Stimulated activated CD8-positive, alpha-beta memory T cell treated with anti-CD3 and anti-CD28 coated beads, Interleukin-7, amount 100 ng/mL, for 1 hour (primary cell): ENCODE measurements at places on chromosomes 4 and X.

GRCh38 chr4:72820107-72820506, 249.4 kb downstream of the COX18 start:
- no peak for DNase-seq

DNA sequence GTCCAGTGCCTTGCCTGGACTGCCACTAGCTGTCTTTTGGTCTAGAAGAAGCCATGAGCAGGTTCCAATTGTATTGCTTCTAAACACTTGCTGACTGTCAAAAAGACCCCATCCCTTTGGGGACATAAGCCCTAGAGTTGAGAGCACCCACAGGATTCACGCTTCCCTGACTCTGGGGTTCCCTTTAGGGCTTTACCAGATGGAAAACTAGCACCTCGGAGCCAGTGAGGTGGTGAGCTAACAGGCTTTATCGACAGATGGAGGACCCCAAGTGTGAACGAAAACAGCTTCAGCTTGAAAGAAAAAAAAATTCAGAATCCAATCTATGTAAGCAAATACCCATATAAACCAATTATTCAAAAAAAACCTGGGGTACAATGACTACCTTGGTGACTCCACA, 90.8 kb downstream of the NAA11 start:
- no peak for DNase-seq

DNA sequence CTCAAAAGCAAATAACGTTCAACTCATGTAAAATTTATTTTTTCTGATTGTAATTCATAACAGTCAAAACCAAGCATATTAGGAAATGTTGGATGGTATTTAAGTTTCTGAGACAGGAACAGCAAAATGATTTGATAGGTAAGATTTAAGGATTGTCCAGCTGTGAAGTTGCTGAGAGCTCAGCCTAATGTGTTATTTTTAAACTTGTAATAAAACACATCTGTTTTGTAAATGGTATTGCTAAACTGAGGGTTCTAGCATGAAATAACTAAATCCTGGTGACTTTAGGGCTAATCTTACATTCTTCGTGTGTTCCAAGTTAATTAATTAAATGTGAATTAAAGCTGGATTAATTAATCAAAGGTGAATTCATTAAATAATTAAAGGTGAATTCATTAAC, 13.3 kb downstream of the TLR10 start:
- no peak for DNase-seq

GRCh38 chrX:9352243-9352642, 112.6 kb upstream of the TBL1X start:
- DNase-seq: no peak

- DNase-seq: no peak
Measured at GRCh38 chrX:46587753-46588171, 14.2 kb downstream of the CHST7 start.

GRCh38 chr4:10157478-10158332, 41.1 kb upstream of the WDR1 start:
- no peak for DNase-seq

- no peak for DNase-seq
Measured at GRCh38 chrX:16465081-16465876, 184.7 kb upstream of the S100G start.

GRCh38 chr4:148834804-148835631, 392.8 kb upstream of the NR3C2 start:
- DNase-seq: no peak

DNA sequence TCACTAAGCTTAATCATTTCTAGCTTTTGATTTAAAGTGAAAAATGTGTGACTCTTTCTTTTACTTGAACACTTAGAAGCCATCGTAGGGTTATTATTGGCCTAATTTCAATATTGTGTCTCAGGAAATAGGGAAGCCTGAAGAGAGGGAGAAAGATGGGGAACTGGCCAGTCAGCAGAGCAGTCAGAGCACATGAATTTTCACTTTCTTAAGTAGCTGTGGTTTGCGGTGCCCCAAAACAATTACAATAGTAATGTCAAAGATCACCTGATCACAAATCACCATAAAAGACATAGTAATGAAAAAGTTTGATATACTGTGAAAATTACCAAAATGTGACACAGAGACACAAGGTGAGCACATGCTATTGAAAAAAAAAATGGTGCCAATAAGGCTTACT, 45.5 kb downstream of the CENPC start:
- DNase-seq: no peak

- no peak for DNase-seq
Measured at GRCh38 chr4:169665046-169665737, 44.8 kb downstream of the CLCN3 start.

DNA sequence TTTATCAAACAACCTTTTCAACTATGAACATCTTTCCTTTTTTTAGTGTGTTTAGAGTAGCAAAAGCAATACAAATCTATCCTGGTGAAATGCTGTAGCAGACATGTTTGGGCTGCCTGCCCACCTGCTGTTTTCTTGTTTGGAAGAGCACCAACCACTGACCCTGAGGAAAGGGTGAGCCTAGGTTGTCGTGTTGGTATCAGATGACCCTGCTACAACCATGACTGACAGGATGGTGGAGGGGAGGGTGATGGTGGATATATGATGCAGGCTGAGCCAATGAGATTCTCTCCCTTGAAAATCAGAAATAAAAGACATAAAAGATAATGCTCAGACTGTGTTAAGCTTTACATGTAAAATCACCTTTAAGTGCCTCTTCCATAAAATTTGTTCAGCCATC, 201.2 kb downstream of the NPNT start:
- no peak for DNase-seq

GRCh38 chr4:89438102-89438831, 130.7 kb upstream of the GPRIN3 start:
- DNase-seq: no peak

DNA sequence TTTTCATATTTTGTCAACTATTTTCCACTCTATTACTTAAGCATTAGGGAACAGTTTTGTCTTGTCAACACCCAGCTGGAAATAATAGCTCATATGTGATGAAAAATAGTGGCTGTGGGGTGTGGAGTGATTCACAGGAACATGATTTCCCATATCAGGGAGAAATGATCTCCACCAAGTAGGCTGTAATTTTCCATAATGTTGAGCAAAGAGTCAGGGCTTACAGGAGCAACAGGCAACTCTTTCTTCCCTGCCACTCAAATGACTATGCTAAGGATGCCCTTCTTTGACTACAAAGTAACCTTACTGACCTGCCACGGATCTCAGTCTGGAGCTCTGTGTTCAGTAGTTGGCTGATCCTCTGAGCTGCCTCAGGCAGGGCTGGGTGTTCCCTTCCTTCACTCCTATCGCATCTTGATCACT, 90.0 kb upstream of the GATB start:
- no peak for DNase-seq

DNA sequence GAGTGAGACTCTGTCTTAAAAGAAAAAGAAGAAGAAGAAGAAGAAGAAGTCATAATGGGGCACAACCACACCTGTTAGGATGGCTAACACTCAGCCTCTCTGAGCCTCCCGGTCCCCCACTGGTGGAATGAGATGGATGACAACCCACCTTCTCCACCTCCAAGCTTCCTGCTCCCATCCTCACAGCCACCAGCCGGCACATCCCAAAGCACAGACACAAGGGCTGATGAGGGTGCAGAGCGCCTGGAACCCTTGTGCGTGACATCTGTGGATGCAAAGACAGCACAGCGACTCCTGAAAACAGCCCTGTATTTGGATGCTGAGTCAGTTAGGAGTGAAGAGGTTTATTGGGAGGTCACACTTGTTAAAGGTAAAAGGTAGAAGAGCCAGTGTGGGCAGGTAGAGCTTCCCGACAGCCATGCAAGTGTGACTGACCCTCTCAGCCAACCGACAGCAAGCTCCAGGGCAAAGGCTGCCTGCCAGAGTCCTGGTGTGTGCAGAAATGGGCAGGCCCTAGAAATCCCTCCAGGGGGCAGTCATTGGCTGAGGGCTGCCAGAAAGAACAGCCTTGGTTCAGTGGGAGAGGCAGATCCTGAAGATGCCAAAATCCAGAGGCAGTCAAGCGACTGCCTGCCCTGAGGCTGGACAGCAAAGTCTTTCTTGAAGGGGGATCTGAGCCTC, 26.6 kb upstream of the MAN2B2 start:
- DNase-seq: no peak

GRCh38 chr4:30840571-30840970, 120.4 kb downstream of the PCDH7 start:
- no peak for DNase-seq

- no peak for DNase-seq
Measured at GRCh38 chrX:153924149-153924861, 1.8 kb downstream of the ARHGAP4 start.

- DNase-seq: no peak
Measured at GRCh38 chr4:128686032-128686465, 123.5 kb upstream of the JADE1 start.

- DNase-seq: no peak
Measured at GRCh38 chr4:23911675-23912455, 22.0 kb upstream of the PPARGC1A start.
